ENCODE measurements at places on chromosomes 16 and 17. TPM values are rescaled to one million over a fixed set of nuclear protein-coding genes. Genes with fewer than 3 reads are reported as not detected.

The KRT31 gene
- not detected for polyA plus RNA-seq

The CTRB1 gene
- 0.18 TPM for polyA plus RNA-seq

The NT5M gene
- polyA plus RNA-seq = 3.9 TPM

The CCDC200 gene
- 44.1 TPM for polyA plus RNA-seq

The MMP28 gene
- 1.2 TPM for polyA plus RNA-seq

The KRTAP4-6 gene
- polyA plus RNA-seq = not detected

The PMP22 gene
- polyA plus RNA-seq = 55.4 TPM

The TERB1 gene
- 0.12 TPM for polyA plus RNA-seq

The PRSS22 gene
- polyA plus RNA-seq = 8.2 TPM

The PRKCB gene
- 3.8 TPM for polyA plus RNA-seq

The KRT20 gene
- 0.33 TPM for polyA plus RNA-seq

The FKBP10 gene
- polyA plus RNA-seq = 148 TPM

The AXIN2 gene
- polyA plus RNA-seq = 23.2 TPM

The TNS4 gene
- polyA plus RNA-seq = 0.10 TPM
